Stimulated activated CD8-positive, alpha-beta memory T cell treated with anti-CD3 and anti-CD28 coated beads, Interleukin-15, amount 100 ng/mL, for 1 hour (primary cell): ENCODE measurements at places on chromosomes 4 and X.

- DNase-seq = peak; percentile 6
Observed at GRCh38 chr4:7646384-7647061, 211.8 kb upstream of the PSAPL1 start.

GRCh38 chr4:183256756-183257385 lies 63.2 kb downstream of the CLDN22 start:
- DNase-seq = no peak

GRCh38 chr4:102629673-102630072 lies 128.5 kb downstream of the NFKB1 start:
- no peak for DNase-seq

DNA sequence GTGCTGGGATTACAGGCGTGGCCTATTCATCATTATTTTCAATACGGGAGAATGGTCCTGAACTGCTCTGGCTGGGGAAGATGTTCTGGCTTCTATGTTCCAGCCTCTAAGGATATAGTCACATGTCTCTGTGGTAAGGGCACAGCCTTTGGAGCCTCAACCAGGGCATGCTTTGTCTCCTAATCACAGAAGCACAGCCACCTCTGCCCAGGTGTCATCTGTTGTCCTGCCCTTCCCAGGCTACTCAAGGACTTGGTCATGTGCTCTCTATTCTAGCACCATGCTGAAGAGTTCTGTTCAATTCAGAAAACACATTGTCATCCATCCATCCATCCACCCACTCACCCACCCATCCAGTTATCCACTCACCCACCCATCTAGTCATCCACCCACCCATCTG lies 29.5 kb downstream of the ASMTL start:
- DNase-seq = no peak

DNA sequence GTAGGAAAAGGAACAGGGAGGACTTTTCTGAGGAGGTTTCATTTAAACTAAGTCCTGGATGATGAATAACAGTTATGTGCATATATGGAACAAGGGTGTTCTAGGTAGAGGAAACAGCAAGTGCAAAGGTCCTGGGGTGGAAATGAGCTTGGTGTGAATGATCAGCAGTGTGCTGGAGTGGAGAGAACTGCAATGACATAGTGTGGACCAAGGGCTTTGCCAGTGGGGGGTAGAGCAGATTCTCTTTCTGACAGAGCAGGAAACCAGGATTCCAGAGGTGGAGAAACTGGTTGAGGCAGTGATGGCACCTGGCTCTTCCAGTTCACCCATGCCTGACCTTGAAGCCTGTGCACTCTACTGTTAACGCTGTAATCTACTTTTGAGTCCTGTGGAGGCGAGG lies 1.7 kb downstream of the PPP1R3F start:
- no peak for DNase-seq

GRCh38 chr4:176409627-176410026 lies 89.9 kb downstream of the SPCS3 start:
- DNase-seq = no peak

DNA sequence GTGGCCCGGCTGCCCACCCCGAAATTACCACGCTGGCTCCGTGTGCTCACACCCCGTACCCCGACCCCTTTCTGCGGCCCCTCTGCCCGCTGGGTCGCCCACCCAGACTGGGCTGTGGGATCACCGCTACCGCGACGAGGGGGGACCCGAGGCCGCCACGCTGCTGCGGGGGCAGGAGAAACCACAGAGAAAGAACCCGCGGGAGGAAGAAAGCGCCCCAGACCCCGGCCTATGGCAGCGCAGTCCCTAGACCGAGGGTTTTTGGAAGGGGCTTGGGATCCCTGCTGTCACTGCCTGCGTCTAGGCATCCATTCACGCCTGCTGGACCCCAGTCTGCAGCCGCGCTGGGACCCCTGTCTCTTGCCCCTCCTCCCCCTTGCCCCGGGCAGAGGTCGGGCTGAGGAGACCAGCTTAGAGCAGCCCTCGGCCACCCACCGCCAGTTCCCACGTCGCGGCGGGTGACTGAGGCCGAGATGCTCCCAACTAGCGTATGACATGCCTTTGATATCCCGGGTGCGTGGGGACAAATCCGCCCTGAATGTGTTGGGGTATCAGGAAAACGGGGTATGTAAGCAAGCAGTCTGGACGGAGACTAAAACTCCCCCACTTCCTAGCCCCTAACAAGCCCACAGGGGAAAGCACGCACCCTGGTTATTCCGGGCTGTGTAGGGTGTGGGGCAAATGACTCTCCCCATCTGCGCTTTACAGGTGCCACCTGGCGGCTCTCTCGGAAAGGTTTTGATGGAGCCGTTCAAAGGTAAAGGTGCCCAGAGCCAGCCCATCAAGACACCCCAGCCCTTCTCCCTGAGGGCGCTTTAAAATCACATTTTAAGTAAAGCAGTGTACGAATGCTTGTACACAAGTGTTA lies 862 bp upstream of the INPP4B start:
- peak; percentile 50 for DNase-seq

DNA sequence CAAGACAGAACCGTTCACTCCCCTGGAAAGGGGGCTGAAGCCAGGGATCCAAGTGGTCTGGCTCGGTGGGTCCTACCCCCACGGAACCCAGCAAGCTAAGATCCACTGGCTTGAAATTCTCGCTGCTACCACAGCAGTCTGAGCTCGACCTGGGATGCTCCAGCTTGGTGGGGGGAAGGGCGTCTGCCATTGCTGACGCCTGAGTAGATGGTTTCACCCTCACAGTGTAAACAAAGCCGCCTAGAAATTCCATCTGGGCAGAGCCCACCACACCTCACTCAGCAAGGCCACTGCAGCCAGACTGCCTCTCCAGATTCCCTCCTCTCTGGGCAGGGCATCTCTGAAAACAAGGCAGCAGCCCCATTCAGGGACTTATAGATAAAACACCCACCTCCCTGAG lies 13.4 kb upstream of the PBDC1 start:
- DNase-seq = no peak

GRCh38 chr4:179586460-179586859 lies 2144.2 kb upstream of the AGA start:
- no peak for DNase-seq

DNA sequence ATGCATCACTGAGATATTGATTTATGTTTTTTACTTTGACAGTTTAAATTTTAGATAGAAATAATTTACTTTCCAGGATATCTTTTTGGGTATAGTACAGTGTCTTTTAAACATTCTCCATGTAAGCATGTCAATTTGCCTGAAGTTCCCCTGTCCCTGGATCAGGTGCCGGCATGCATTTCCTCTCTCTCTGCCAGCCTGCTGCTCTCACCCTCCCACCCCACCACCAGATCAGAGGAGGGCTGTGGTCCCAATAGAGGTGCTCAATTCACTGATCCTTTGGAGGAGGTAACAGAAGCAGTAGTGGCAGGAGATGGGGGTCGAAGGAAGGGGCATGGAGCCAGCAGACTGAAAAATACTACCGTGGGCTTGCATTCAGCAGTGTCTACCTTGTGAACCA lies 28.3 kb upstream of the DSPP start:
- DNase-seq = no peak

- DNase-seq = no peak
Observed at GRCh38 chrX:136176399-136176825, 29.1 kb downstream of the FHL1 start.

DNA sequence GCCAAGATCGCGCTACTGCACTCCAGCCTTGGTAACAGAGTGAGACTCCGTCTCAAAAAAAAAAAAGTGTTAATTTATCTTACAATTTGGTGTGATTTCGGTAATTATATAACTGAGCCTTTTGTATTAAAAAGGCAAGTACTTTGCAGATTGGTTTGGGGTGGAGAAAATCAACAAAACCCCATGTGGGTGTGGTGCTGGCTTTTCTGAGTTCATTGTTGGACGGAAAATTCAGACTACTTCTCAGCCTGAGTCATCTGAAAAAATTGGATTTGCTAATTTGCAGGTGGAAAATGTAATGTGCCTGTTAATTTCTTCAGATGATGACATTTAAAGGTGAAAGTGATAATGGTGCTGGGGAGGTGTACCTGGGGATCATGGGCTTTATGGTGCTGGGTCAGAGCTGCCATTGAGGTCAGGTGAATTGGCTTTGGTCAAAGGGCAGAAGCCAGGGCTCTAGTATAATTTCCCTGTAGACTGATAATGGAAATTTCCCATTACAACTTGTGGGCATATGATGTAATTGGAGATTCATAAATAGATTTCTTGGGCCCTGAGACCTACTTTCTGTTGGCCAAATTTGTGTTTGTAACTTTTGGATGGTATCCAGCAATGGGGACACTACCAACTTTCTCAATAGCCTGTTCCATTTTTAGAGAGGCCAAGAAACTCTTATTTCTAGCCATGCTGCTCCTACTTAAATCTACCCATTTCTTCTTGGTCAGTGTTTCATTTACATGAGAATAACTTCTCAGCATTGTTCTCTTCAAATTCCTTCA lies 74.3 kb upstream of the TEX13D start:
- no peak for DNase-seq

DNA sequence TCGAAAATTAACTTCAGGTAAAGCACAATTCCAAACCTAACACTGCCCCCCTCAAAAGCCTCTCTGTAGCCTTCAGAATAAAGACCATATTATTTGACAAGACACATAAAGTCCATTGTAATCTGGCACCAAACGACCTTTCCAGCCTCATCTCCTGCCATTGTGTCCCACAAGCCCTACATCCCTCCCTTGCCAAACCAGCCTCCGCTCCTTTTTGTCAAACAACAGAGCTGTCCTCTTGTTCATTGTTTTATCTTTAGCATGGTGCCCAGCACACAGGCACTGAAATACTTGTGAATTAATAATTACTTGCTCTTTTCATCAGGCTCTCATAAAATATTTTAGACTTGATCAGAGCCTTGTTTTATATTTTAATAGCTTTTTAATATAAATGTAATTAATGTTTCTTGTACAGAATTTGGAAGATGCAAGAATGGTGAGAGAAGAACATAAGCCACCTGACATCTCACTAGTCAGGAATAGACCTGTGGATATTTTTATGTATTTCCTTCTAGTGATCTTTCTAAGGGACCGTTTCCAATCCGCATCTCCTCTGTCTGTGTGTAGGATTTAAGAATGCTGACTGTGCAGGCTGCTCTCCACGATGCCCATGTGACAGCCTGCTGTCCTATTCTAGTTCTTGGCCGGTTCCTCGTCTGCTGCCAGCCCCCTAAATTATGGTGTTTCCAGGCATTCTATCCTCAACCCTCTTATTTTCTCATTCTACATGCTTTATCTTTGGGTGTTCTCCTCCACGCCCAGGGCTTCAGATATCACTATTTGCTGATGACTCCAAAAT lies 3.0 kb upstream of the IRF2 start:
- DNase-seq = no peak

GRCh38 chr4:58254291-58254690 lies 1144.1 kb upstream of the IGFBP7 start:
- DNase-seq = no peak

DNA sequence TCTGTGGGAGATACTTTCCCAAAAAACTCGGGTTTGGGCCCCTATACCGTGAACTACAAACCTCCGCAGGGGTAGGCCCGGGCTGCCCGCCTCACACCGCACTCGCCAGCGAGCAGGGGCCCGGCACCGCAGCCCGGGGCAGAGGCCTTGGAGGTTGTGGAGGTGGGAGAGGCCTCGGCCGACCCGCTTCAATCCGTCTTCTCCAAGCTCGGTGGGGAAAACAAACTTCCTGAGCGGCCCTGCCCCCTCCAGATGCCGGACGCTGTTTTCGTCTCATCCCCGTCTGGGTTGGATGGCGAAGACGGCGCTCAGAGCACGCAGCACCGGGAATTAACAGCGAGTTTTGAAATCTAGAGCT lies 442 bp upstream of the MCUB start:
- DNase-seq = peak; percentile 16

- no peak for DNase-seq
Observed at GRCh38 chrX:46184749-46185148, 360.5 kb downstream of the ZNF674 start.

- no peak for DNase-seq
Observed at GRCh38 chrX:26581091-26581490, 365.1 kb downstream of the MAGEB5 start.

GRCh38 chr4:212438-213188 lies 88.3 kb downstream of the ZNF718 start:
- DNase-seq = no peak

GRCh38 chr4:110639207-110640090 lies 16.6 kb upstream of the PITX2 start:
- DNase-seq = no peak

- no peak for DNase-seq
Observed at GRCh38 chr4:47075919-47076318, 44.6 kb downstream of the GABRB1 start.

DNA sequence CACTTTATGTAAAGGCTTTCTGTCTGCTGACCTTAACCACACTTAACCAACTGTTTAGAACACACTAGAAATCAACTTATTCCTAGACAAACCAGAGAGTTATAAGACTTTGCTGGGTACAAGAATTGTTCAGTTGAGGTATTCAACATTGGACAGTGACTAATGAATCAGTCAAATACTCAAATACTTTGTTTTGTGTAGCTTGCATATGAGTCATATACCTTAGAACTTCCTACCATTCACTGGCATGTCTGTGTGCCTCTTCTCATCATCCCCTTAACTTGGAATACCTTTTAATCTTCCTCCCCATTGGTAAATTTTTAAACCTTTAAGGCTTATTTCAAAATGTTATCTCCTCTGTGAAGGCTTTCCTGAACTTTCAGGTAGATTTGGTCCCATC lies 708.8 kb upstream of the GRIA3 start:
- DNase-seq = no peak

DNA sequence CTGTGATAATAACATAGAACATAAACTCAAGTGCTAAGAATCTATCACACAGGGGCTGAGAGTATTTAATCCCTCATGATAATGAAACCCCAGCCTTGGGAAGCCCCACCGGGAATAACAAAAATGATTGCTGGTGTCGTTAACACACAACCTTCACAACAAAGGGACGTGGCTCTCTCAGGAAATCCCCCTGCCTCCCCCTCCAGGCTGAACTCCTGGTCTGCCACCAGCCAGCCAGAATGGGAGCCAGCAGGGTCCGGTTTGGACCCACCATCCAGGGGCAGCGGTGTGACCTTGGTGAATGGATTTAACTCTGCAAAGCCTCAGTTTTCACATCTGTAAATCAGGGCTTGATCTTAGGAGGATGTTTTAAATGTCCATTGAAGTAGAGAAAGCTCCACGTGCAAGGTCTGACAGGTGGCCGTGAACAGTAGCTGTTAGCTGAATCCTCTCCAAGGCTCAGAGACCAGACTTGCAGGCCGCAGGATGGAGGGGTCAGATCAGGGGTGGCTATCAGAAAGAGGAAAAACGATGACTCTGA lies 46.5 kb downstream of the ABLIM2 start:
- DNase-seq = no peak

GRCh38 chr4:94802091-94802490 lies 44.3 kb downstream of the BMPR1B start:
- no peak for DNase-seq

GRCh38 chr4:154485127-154485773 lies 6.3 kb downstream of the DCHS2 start:
- DNase-seq = no peak

DNA sequence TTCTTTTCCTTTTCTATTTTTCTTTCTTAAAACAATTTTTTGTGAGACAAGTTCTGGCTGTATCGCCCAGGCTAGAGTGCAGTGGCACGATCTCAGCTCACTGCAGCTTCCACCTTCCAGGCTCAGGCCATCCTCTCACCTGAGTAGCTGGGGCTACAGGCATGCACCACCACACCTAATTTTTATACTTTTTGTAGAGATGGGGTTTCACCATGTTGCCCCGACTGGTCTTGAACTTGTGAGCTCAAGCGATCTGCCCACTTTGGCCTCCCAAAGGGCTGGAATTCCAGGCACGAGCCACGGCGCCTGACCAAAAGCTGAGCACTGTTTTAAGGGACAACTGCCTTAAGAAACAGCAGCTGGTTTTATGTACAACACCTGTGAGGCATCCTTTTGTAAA lies 9.3 kb upstream of the NAT8L start:
- DNase-seq = no peak
